ENCODE measurements at places on chromosomes 13 and 19.

- DNase-seq = no peak
Measured at GRCh38 chr13:111267784-111268183, 52.7 kb upstream of the TEX29 start.

- no peak for DNase-seq
Measured at GRCh38 chr13:51230477-51231105, 8.4 kb downstream of the FAM124A start.

- DNase-seq = peak; percentile 26
Measured at GRCh38 chr13:91045351-91046034, 302.0 kb upstream of the MIR17HG start.

- peak; percentile 23 for DNase-seq
Measured at GRCh38 chr13:51666374-51666773, 82.1 kb downstream of the WDFY2 start.

DNA sequence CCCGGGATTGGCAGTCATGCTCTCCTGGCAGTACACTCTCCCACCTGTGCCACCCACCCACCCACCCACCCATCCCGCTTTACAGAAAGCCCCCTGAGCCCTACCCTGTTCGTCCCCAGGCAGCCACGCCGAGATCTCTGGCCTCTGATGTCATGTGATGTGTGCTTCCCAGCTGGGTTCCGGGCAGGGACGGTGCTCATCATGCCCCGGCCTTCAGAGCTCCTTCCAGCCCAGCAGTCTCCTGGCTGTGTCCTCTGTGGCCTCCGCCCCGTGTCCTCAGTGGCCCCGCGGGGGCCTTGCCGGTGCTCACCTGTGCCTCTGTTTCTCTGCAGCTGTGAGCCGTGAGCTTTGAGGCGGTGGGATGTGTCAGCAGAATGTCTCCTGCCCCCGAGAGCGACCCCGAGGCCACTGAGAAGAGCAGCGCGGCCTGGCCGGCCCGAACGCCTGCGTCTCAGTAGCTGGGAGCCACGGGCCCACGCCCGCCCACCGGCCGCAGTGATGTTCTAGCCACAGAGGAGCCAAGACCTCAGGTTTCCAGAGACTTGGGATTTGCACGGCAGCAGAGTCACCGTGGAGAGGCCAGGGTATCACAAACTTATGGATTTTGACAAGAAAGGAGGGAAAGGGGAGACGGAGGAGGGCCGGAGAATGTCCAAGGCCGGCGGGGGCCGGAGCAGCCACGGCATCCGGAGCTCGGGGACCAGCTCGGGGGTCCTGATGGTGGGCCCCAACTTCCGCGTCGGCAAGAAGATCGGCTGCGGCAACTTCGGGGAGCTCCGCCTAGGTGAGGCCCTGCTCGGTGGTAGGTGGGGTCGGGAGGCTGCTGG, 28.4 kb downstream of the CSNK1G2 start:
- no peak for DNase-seq

DNA sequence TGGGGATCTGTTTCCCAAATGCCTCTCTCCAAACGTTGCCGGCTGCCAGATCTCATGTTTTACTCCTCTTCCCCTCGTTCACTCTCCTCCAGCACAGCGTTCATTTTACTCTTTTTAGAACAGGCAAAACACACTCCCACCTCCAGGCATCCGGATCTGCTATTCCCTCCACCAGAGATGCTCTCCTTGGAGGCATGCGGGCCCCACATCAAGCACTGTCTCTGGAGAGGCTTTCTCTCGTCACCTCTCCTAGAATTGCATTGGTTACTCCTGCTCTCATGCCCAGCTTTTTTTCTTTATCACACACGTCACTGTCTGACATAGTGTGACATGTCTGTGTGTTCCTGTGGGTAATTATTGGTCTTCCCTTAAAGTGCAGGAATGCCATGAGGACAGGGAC, 20.1 kb upstream of the MYADM start:
- no peak for DNase-seq

DNA sequence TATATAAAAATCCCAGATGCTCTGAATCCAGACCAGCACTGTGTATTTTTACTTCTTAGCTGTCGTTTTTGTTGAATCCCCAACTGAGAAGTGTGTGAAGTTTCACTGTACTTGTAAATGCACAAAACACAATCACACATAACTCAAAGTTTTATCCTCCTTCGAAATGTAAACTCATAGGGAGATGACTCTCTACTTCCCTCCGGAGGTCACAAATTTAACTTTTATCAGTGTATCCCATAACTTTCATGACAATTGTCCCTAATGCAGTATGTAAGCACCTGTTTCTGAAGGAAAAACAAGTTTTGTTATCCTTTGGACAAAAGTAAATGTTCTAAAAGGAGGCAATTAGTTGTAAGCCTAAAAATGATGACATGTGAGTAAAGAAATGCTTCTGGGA, 665.0 kb upstream of the SLITRK6 start:
- peak; percentile 2 for DNase-seq

DNA sequence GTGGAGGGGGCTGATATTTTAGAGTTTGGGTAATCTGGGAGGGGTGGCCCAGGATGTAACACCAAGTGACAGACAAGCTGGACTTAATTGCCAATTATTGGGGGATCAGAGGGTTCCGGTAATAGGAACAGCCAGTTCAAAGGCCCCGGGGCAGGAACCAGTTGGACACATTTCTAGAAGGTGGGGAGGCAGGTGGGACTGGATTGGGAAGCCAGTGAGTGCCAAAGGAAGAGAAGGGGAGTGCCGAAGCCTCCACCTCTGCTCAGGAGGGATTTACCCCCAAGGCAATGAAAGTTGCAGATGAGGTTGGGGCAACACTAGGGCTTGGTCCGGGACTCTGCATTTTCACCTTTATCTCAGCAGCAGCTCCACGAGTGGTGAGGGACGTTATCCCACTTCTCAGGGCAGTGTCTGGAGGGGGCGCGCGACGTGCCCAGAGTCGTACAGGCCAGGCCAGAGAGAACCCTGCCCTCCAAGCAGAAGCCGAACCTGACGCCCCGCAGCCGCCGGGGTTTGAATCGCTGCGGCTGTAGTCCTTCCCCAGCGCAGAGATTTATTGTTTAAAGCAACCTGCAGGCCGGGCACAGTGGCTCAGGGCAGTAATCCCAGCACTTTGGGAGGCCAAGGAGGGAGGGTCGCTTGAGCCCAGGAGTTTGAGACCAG, 5.7 kb upstream of the JUND start:
- DNase-seq = no peak

DNA sequence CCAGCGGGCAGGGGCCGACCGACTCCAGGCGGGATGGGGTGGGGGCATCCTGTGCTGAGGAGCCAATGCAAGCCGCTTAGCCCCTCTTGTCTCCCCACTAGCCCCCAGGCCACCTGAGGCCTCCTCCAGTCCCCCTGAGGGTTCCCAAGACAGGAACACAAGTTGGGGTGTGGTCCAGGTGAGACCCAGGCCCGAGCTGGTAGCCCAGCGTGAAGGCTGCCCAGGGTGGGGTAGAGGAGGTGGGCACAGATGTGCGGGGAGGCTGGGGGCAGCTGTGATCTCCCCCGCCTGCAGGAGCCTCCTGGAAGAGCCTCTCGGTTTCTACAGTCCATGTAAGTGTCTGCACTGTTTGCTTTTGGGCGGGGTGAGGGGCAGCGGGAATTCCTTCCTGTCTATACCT, 10.4 kb downstream of the TLE6 start:
- DNase-seq = no peak

DNA sequence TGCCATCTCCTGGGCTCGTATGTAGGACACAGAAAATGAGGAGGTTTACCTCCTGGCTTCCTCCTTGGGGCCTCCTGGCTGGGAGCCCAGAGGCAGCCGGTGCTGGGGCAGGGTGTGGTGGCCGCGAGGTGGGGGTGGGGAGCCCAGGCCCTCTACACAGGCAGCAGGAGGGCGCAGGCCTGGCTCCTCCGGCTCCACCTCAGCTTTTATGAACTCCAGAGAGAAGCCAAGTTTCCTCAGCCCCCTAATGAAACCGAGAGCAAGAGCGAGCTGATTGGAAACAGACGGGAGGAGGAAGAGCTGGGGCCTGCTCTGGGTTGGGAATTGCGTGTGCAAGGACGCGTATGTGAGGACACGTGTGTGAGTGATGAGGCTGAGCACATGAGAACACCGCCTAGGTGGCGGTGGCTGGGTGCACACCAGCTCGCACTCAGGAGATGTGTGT, 23.1 kb downstream of the LYL1 start:
- no peak for DNase-seq

Data from DMS53 (cell line).